ENCODE measurements at places on chromosomes 16 and 17. TPM values are rescaled to one million over a fixed set of nuclear protein-coding genes. Genes with fewer than 3 reads are reported as not detected.

DNA sequence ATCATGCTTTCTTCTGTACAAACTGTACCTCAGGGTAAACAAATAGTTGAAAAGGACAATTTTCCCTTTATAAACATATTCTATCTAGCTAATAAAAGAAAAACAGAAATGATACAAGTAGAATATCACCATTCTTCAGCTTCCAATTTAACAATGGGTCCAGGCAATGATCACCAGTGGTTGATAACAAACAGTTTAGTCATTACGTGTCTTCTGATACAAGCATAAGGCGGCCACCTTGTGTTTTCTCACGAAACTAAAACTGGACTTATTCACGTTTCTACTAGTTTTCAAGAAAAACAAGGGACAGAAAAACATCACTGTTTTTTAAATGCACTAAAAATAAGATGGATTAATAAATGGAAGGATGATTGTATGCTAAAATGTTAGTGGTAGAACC, 58.3 kb downstream of the STH start:
- DNase-seq, result no peak

GRCh38 chr16:76654088-76654820, 377.1 kb downstream of the CNTNAP4 start:
- DNase-seq, result no peak

DNA sequence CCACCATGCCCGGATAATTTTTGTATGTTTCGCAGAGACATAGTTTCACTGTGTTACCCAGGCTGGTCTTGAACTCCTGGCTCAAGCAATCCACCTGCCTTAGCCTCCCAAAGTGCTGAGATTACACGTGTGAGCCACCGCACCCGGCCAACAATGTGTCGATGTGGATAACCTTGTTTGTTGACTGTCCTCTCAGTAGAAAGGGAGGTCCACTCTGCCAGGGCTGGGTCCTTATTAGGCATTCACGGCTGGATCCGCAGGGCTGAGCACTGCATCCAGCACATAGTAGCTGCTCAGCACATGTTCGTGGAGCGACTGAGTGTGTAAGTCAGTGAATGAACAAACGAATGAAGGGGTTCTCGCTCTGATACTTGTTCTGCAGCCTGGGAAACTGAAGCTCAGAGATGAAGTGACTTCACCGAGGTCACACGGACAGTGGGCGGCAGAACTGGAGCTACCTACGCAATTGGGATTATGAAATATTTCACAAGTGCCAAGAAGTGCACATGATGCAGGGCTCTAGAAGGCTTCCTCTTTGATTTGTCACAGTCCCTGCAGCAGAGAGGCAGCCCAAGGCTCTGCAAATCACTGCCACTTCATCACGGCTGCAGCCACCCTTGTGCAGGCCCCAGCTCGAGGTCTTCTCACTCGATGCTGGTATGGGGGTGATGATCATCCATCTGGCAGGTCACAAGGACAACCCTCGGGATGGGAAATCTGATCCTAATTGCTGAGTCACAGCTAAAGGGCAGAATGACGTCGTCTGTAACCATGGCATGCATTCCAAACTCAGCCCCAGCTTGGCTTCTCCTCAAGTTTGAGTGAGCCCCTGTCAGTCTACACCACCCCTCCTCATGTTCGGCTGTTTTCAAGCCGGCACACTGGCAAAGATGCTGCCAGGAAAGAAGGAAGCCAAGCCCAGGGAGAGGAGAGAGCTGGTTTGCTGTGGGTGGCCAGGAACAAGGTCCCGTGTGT, 28.0 kb upstream of the SNN start:
- DNase-seq, result peak; percentile 94

DNA sequence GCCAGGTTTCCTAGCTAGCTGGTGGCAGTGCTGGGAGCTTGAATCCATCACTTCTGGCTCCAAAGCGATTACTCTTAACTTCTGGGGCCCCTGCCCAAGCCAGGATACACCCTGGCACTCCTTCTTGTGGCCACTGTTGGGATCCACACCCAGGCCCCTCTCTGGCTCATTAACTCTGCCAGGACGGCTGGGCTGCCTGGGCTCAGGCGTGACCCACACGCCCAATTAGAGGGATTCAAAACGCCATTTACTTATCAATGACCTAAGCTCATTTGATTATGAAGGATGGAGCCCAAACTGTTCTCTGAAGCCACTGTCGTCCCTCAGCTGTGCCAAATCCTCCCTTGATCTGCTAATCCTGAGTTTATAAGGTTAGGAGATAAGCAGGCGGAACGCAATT, 79.7 kb upstream of the BRD7 start:
- DNase-seq, result no peak

GRCh38 chr16:83206426-83206825, 579.7 kb downstream of the CDH13 start:
- no peak for DNase-seq

DNA sequence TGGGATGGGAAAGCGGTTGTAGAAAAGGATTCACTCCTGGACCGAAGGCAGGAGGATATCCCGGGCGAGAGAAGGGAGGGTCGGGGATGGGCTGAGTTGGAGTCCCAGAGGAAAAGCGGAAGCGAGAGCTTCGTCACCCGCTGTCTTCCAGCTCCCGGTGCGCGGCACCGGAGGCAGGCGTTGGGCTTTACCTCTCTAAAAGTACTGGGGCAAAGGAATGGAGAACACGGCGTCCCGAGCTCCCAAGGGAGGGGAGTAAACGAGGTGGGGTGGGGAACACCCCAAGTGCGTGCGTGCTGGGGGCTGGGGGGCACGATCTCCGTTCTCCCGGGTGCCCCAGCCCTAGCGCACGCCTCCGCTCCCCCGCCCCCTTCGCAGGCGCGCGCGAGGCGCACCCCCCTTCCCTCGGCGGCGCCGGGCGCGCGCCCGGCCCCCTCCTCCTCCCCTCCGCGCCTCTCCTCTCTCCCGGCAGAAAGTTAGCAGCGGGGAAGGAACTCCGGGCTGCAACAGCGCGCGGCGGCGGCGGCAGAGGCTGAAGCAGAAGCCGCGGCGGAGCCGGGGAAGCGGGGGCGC, at the start of gene HS3ST4:
HS3ST4 (plus strand) TSS at position 441 of the 573 bp plus-strand sequence.
- DNase-seq, result no peak

DNA sequence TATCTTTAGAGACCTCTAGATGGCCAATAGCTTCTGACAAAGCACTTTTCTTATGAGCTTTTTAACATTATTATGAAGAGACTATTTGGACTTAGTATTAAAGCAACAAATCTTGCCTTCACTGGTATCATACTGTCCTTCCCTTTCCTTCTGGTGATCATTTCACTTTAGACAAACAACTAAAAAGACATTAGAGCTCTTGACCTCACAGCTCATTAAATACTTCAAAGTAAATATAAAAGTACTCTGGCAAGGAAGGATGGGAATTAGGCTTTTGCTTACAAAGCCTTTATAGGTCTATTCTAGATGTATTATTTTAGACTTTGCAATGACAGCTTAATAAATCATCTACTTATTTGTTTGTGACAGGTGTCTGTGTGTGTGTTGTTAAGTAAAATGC, 11.1 kb downstream of the STXBP4 start:
- no peak for DNase-seq

DNA sequence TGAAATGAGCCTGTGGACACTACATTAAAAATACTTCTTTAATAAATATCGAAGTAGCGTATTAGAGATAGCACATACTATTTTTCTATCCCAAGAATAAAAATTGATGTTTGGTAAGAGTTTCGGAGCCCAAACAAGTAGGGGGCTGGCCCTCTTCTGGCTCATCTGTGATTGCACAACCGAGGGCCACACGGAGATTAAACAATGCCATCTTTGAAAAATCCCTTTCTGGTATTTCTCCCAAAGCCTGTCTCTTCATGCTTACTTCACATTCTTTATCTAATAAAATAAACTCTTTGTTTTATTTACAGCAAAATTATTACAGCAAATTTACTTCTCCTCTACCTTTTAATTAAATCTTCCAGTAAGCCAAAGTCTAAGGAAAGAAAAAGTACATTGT, 9.6 kb upstream of the MYH11 start:
- no peak for DNase-seq

DNA sequence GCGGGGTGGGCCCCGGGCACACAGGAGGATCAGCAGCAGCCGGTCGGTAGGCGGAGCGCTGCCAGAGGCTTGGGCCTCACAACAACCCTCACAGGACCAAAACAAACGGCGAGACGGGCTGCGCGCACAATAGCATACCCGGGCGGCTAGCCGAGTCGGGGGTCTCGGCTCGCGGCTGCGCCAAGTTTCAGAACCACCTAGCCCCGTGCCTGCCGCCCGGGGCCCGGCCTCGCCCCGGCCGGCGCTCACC, 732 bp downstream of the ULK2 start:
- DNase-seq, result peak; percentile 76

DNA sequence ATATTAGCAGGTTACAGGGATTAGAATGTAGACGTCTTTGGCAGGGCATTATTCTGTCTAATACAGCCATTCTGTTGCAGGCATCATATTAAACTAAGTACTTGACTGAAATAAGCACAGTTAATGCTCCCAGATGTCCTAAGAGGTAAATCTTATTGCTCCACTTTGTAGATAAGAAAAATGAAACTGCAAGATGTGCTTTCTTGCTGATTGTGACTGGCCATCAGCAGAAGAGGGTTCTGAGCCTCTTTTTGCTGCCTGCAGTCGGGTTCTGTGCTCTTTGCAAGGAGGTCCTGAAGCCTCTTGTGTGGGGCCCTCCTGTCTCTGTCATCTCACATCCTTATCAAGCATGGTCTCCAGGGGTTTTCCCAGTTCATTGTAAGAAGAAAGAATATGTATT, 167.1 kb downstream of the KCNJ2 start:
- no peak for DNase-seq

DNA sequence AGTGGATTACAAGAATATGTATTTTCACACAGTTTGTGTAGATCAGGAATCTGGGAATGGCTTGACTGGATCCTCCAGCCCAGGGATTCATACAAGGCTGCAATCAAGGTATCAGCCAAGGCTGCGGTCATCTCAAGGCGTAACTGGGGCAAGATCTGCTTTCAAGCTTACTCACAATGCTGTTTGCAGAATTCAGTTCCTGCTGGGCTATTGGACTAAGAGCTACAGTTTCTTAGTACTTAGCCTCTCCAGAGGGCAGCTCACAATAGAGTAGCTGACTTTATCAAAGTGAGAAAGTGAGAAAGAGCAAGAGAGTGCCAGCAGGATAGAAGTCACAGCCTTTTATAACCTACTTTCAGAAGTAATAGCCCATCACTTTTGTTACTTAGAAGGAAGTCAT, 211.0 kb downstream of the MAP2K6 start:
- DNase-seq, result no peak

- no peak for DNase-seq
Measured at GRCh38 chr17:76174037-76174436, 33.0 kb upstream of the FOXJ1 start.

DNA sequence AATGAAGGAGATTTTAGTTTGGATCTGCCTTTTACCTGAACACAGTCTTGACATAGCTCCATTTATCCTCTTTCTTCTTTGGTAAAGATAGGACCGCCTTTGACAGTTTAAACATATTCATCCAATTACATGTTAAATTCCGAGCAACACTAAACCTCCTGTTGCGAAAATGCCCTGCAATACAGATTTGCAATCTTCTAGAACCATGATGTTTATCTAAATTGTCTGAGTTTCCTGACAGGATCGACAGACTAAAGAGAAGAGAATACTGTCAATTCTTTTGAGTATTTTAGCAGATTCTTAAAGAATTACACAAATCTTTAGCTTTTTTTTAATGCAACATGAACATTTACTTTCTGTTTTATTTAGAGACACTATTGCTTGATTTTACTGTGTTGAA, 1145.5 kb downstream of the CDH11 start:
- DNase-seq, result no peak

- no peak for DNase-seq
Measured at GRCh38 chr16:3609895-3610697, 1.3 kb downstream of the SLX4 start.

DNA sequence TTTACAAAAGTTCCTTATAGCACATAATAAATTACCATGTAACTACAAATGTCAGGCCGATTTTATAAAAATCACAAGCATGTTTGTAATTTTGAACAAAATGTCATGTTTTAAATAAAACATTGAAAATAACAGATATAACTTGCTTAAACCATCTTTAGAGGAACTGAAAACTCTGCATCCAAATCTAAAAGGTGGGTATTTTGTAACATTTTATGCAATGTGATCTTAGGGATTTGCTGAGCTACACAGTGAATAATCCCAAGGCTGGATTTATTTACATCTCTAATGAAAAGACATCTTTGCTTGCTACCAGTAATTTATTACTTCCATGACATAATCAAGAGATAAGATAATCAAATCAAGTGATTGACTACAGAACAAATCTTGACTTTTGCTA, 47.5 kb downstream of the N4BP1 start:
- DNase-seq, result no peak

DNA sequence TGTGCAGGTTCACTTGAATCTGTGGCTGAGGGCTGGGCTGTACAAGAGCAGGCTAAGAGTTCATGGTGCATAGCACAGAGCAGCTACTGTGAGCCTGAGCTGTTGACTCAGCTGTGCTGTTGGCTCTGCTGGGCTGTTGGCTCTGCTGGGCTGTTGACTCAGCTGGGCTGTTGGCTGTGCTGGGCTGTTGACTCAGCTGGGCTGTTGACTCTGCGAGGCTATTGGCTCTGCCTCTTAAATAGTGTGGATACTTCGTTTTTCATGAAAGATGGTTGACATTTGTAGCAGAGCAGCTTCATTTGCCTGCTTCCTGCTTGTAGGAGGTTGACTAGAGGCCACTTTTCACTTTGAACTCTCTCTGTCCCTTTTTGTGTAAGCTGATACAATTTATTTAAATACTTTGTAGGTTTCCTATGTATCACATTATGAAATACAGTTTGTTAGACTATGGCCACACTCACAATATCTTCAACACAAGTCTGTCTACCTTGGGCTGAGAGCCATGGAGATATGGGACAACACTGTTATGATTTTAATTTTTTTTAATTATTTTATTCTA, 40.3 kb upstream of the CCNF start:
- DNase-seq, result peak; percentile 30

DNA sequence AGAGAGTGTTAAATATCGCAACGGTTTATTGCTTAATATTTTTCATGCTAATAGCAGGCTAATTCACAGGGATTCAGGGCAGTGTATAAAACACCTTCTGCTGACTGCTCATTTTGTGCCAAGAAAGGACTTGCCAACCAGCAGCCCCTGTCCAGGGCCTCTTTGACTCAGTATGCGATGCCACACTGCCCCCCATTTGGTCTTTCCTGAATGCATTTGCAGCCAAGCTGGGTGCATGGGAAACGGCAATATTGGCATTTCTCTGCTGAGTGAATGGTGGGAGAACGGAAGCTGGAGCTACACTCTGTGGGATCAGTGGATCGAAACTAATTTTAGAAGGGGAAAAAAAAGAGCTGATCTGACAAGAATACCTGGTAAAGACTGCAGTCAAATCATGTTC, 152.9 kb upstream of the C16orf82 start:
- no peak for DNase-seq

Gene TGFB1I1
- polyA plus RNA-seq, result 68.7 TPM

Gene LITAFD
- polyA plus RNA-seq, result not detected

Gene TBC1D3G
- polyA plus RNA-seq, result 0.08 TPM

Gene C16orf89
- not detected for polyA plus RNA-seq

Gene TMC5
- polyA plus RNA-seq, result 9.5 TPM

Gene ACE
- polyA plus RNA-seq, result 0.32 TPM

Gene ZG16
- not detected for polyA plus RNA-seq

Gene BCO1
- 5.0 TPM for polyA plus RNA-seq

Gene KRT20
- polyA plus RNA-seq, result not detected

Gene WDR81
- 26.8 TPM for polyA plus RNA-seq

Gene BEAN1
- polyA plus RNA-seq, result 1.7 TPM

Gene KRTAP2-1
- not detected for polyA plus RNA-seq

Gene TP53TG3E
- polyA plus RNA-seq, result not detected

Gene TMEM235
- polyA plus RNA-seq, result not detected

Gene NGFR
- 0.13 TPM for polyA plus RNA-seq
